Stimulated activated CD4-positive, alpha-beta T cell treated with anti-CD3 and anti-CD28 coated beads, Interleukin-15, amount 100 ng/mL, for 24 hours (primary cell): ENCODE measurements at places on chromosomes 7 and 10.

DNA sequence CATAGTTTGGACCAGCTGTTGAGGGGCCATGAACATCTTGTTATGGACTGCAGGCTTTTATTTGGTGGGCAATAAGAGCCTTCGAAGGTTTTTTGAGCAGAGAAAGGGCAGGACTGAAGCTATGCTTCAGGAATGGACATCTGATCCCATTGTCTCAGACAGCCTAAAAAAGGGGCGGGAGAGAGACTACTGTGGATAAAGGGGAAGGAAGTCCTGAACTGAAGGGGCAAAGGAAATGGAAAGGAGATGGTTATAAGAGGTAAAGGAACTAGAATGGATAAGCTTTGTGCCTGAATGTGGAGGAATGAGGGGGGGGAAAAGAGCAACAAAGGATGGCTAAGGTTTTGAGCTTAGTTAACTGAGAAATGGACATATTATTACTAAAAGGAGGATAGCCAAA is 172.5 kb downstream of the SKAP2 start:
- DNase-seq = no peak

GRCh38 chr10:5964736-5965135 is 12.6 kb downstream of the IL15RA start:
- no peak for DNase-seq

DNA sequence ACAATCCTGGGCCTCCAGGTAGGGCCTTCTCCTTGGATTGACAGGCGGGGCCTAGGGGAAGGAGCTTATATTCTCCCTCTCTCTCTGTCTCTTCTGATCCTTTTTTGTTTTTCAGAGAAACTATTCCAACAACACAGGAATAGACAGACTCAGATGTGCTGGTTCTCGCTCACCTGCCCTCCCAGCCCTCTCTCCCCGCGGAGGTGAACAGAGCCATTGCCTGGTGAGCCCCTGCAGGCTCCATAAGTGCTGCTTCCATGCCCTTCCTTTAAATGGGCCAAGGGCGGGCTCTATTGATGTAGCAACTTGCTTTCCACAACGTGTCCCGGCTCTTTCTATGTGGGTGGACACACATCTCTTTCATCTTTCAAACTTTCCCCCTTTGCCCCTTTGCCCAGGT is 47.2 kb upstream of the IGFBP3 start:
- no peak for DNase-seq

GRCh38 chr10:88157981-88158465 is 294.6 kb downstream of the PTEN start:
- DNase-seq = no peak

- DNase-seq = no peak
These were observed 21.5 kb upstream of the PDLIM1 start for GRCh38 chr10:95312257-95312656.

DNA sequence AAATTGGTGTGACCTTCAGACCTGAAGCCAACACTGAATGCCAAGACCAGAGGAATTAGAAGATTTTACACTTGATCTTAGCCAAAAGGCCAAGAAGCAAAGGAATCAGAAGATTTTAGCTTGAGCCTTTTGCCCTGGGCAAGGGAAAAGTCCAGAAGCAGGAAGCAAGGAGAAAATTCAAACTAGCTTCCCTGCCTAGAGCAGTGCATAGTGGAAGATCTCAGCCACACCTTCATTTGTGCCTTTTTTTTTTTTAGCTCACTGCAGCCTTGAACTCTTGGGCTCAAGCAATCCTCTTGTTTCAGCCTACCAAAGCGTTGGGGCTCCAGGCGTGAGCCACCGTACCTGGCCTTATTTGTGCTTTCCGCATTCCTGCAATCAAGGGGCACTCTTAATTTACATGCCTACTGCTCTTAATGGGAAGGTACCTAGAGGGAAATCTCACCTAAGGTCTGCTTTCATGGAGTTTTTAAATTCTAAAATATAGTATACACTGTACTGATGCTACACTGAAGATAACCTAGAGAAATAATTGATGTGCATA is 8.3 kb upstream of the PIP4K2A start:
- DNase-seq = no peak

- DNase-seq = no peak
These were observed 93.8 kb upstream of the NOBOX start for GRCh38 chr7:144497282-144497681.

- DNase-seq = peak; percentile 27
These were observed 5.4 kb downstream of the IDI1 start for GRCh38 chr10:1043532-1043995.

DNA sequence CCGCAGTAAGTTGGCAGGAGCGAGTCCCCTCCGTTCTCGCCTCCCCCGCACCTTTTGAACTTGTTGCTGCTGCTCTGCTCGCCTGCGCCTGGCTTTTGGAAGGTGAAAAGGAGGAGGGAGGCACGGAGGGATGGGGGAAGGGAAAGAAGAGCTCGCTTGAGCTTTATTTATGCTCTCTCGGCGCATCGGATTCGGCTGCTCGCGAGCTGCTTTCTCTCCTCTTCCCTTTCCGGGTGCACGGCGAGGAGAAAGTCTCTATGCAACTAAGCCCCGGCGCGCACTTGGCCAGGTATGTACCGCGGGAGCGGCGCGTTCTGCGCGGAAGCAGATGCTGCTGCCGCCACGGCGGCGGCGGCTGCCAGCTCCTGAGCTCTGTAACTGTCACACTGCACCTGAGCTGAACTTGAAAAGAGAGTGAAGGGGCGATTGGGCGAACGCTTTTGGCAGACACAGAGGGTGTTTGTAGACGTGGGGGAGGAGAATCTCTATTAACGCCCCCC is 551 bp downstream of the KCND2 start:
- peak; percentile 11 for DNase-seq

DNA sequence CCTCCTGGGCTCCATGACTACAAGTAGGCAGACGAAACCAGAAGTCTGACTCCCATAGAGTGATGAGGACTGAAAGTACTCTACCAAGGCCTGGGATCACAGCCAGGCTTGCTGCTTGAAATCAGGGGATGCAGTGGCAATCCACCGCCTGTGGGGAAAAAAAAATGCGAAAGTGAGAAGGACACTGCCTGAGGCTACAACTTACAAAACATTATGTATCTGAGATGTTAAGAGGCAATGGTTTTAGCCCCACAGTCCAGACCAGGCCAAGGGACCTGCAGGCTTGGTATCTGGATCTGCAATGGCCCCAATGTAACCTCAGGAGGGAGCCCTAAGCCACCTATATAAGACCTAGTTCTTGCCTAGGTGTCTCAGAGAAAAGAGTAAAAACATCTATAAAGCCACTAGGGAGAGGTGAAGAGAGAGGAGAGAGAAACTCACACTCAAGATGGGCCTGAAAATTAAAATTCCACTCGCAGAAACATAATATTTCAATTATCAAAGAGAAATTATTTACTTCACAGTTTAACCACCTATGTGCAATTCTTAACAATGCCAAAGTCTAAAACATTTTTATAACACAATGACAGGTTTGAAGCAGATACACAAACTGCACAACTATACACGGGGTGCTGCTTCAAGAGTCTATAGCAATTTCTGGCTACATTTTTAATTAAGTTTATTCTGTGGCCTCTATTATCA is 13.9 kb downstream of the DNAJC1 start:
- peak; percentile 15 for DNase-seq

DNA sequence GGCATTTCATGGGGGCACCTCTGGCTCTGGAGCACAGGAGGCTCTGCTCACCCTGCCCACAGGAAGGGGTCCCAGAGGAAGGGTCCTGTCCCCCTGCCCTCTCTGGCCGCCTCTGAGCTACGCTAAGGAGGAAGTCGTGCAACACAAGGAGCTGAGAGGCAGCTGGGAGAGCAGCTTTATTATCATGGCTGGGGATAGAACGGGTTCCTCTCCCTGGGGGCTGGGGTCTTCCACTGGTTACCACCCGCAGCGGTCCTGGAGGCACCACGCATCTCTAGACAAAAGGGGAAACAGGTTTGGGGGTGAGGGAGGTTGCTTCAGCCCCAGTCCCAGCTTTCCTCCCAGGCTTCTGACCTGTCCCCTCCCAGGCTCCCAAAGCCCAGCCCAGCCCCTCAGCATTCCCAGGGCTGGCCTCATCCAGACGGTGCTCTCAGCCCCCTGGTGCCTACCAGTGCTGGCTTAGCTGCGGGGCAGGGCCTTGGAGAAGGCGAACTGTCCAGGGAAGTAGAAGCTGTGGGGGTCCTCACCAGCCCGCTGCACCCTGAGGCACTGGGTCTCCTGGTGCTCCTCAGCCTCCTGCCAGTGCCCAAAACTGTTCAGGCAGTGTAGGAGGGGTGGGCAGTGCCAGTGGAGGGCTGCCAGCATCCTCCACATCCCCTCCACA is 3.1 kb downstream of the RARRES2 start:
- DNase-seq = no peak

- peak; percentile 35 for DNase-seq
These were observed 70.2 kb downstream of the HTR7 start for GRCh38 chr10:90787393-90788198.

GRCh38 chr10:113473851-113474250 is 79.0 kb upstream of the HABP2 start:
- no peak for DNase-seq

- DNase-seq = no peak
These were observed 56.6 kb upstream of the TRUB1 start for GRCh38 chr10:114881417-114881816.

GRCh38 chr7:47669178-47669891 is 87.4 kb upstream of the TNS3 start:
- DNase-seq = peak; percentile 5

DNA sequence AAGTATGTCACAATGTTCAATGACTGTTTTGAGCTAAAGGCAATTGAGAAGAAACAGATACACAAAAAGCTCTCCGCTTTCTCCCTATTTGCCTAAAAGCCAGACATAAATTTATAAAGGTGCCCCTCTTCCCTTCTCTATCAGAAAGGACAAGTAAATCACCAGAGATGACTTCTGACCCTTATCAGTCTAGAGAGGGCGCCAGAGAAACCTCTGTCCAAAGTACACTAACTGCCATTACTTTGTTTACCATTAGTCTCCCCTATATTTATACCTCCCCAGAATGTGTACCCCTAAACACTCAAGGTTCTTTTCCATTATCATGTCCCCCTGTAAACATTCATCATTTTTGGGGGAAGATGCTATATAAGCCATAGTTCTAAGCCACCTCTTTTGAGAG is 49.3 kb downstream of the TPK1 start:
- DNase-seq = no peak

GRCh38 chr7:85851571-85852193 is 664.8 kb upstream of the SEMA3D start:
- DNase-seq = no peak

GRCh38 chr7:138089080-138089901 is 13.0 kb downstream of the AKR1D1 start:
- DNase-seq = no peak

DNA sequence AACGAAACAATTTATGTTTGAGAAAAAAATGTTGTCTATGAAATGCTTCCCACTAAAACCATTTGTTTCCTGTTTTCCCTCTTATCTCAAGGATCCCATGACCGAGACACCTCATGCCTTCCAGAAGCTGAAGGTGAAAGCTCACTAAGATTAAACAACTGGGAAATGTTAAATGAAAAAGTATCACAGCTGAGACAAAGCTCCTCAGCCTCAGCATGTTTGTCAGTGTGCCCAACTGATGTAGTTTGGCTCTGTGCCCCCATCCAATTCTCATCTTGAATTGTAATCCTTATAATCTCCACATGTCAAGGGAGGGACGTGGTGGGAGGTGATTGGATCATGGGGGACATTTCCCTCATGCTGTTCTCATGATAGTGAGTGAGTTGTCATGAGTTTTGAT is 327.3 kb downstream of the HTR7 start:
- DNase-seq = no peak

DNA sequence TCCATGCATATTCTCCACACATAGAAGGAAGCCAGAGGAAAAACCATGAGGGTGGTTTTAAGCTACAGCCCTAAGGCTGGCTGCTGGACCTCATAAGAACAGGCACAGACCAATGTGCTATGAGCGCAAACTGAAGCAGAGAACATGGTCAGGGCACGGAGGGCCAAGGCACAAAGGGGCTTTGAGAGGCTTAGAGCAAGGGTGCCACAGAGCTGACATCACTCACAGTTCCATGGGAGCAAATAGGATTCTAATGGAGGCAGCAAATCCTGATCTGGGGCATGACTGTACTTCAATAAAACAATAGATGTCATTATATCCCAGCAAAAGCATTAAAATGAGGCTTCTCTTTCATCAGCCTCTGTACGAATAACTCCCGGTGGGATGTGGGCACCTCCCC is 162.4 kb downstream of the COBL start:
- DNase-seq = no peak

DNA sequence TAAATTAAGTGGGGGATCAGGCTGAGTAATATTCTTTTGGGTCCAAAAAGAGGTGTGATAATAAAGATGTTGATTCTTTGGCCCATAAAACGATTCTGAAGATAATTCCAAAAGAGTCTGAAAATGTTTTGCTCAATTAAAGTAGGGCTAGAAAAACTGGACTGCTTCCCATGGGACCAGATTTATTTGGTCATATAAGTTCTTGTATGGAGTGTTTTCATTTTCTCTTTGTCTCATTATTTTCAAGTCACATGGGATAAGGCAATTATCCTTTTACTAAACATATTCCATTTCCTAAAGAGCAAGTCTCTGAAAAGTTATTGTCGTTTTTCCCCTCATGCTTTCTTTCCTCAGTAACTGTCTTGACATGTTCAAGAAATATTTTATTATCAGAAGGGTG is 41.5 kb downstream of the CDK6 start:
- no peak for DNase-seq

GRCh38 chr7:2724453-2725177 is 36.6 kb downstream of the AMZ1 start:
- no peak for DNase-seq

DNA sequence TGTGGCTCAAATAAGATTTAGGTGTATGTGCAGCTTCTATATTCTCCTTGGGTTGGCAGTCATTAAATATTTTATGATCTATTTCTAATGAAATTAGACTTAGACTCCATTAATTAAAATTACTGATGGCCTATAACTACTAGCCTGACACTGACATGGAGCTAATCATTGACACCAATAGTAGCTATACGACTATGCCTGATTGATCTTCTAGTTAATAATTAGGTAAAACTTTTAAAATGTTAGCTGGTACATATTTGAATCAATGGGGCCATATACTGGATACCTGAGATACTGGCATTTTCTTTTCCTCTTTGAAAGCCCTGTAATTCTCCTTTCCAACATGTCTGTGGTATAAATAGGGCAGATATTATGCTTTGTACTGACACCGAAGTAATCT is 14.4 kb downstream of the WEE2 start:
- DNase-seq = no peak

- peak; percentile 21 for DNase-seq
These were observed 72.5 kb upstream of the KCNMA1 start for GRCh38 chr10:77710081-77710551.
